CD14-positive monocyte (primary cell): ENCODE measurements at places on chromosomes 7 and 10.
A peak's percentile ranks its signal among the peaks of the same experiment; 100 is the strongest.

DNA sequence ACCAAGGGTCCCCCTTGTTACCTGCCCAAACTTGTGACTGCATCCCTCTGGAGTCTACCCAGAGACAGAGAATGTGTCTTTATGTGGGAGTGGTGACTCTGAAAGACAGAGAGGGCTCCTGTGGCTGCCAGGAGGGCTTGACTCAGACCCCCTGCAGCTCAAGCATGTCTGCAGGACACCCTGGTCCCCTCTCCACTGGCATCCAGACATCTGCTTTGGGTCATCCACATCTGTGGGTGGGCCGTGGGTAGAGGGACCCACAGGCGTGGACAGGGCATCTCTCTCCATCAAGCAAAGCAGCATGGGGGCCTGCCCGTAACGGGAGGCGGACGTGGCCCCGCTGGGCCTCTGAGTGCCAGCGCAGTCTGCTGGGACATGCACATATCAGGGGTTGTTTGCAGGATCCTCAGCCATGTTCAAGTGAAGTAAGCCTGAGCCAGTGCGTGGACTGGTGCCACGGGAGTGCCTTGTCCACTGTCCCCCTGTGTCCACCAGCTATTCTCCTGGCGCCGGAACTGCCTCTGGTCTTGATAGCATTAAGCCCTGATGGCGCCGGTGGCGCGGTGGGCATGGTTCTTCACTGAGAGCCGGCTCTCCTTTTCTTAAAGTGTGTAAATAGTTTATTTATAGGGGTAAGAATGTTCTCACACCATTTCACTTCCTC is 19.4 kb upstream of the SH2D4B start:
- H3K36me3 ChIP-seq, result peaks cover 81% of the 10 kb centered on the region
- peaks cover 16% of the 10 kb centered on the region for H3K4me1 ChIP-seq
- no peak overlapping the region for H3K4me3 ChIP-seq
- no peaks in the 10 kb centered on the region for H3K27me3 ChIP-seq

GRCh38 chr7:12303495-12303894 is 92.4 kb downstream of the TMEM106B start:
- no peaks in the 10 kb centered on the region for H3K27me3 ChIP-seq
- no peak overlapping the region for H3K27ac ChIP-seq
- H3K36me3 ChIP-seq, result no peaks in the 10 kb centered on the region
- H3K4me3 ChIP-seq, result no peak overlapping the region
- H3K4me1 ChIP-seq, result no peaks in the 10 kb centered on the region

GRCh38 chr10:112801004-112801403 is 149.0 kb upstream of the TCF7L2 start:
- H3K4me1 ChIP-seq, result no peaks in the 10 kb centered on the region
- H3K27me3 ChIP-seq, result no peaks in the 10 kb centered on the region
- H3K27ac ChIP-seq, result no peak overlapping the region

DNA sequence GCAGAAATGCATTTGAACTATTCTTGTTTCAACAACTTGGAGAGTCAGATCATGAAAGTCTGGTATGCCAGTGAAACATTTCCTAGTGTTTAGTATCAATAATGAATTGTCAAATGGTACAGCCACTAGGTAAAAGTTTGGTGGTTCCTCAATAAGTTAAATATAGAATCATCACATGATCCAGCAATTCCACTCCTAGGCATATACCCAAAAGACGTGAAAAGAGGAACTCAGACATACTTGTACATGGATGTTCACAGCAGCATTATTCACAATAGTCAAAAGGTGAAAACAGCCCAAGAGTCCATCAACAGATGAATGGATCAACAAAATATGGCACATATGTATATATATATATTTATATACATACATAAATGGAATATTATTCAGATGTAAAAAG is 67.0 kb upstream of the HPS1 start:
- H3K4me1 ChIP-seq, result no peaks in the 10 kb centered on the region
- no peaks in the 10 kb centered on the region for H3K27me3 ChIP-seq
- no peak overlapping the region for H3K27ac ChIP-seq
- H3K36me3 ChIP-seq, result no peaks in the 10 kb centered on the region

DNA sequence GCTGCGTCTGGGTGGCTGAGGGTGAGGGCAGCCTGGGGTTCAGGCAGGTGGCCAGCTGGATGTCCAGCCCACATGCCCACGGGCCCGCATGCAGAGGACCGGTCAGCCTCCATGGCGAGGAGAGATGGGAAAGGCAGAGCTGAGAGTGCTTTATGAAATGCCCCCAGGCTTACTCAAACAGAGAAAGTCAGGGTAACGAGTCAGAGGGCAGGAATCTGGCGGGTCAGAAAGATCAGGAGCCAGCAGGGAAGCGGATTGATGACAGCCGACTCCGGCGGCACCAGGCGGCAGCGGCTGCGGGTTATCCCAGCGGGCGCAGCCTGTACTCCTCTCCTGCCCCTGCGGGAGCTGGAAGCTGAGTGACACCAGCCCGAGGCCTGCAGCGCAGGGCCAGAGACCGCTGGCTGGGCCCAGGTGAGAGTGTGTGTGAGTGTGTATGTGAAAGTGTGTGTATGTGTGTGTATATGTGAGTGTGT is 13.4 kb downstream of the SLC13A4 start:
- H3K27ac ChIP-seq, result no peak overlapping the region
- H3K27me3 ChIP-seq, result no peaks in the 10 kb centered on the region
- no peaks in the 10 kb centered on the region for H3K4me1 ChIP-seq
- H3K36me3 ChIP-seq, result no peaks in the 10 kb centered on the region
- DNase-seq, result no peak

DNA sequence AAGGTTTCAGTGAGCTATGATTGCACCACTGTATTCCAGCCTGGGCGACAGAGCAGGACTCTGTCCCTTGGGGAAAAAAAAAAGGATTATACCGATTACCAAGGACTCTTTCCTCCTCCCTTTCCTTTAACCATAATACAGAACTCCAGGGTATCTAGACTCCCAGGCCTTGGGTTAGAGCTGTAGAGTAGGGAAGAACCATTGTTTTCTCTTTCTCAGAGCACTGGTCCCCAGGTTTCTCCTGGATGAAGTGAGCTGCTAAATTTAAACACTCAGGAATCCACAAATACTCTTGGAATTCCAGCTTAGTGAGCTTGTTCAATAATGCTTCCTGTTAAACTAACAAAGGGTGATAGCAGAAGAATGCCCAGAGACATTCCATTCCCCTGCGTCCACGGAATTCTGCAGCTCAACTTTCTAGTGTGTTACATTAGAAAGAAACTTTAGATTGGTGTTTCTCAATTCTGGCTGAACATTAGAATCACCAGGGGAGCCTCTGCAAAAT is 14.6 kb upstream of the RPEL1 start:
- no peak overlapping the region for H3K4me3 ChIP-seq
- no peaks in the 10 kb centered on the region for H3K27me3 ChIP-seq
- no peak for DNase-seq
- H3K4me1 ChIP-seq, result peaks cover 44% of the 10 kb centered on the region
- no peaks in the 10 kb centered on the region for H3K36me3 ChIP-seq
- H3K27ac ChIP-seq, result no peak overlapping the region

DNA sequence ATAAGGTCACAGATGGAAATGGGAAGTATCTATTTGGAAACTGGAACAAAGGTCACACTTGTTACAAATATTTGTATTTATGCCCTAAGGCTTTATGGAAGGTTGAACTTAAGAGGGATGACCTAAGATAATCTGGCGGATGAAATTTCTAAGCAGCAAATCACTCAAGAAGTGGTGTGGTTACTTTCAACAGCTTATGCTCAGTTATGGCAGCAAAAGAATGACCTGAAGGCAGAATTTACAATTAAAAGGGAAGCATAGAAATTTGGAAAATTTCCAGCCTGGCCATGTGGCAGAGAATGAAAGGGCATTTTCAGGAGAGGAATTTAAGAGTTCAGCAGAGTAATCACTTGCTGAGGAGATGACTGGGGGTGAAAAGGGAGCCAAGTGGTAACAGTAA is 95.8 kb upstream of the TNS3 start:
- H3K27ac ChIP-seq, result peak overlapping the region; percentile 75
- H3K27me3 ChIP-seq, result no peaks in the 10 kb centered on the region
- H3K4me1 ChIP-seq, result peaks cover 17% of the 10 kb centered on the region
- no peak overlapping the region for H3K4me3 ChIP-seq
- DNase-seq, result peak; percentile 38

- H3K27ac ChIP-seq, result no peak overlapping the region
- no peak for DNase-seq
- no peaks in the 10 kb centered on the region for H3K36me3 ChIP-seq
- no peaks in the 10 kb centered on the region for H3K27me3 ChIP-seq
- no peaks in the 10 kb centered on the region for H3K4me1 ChIP-seq
- H3K4me3 ChIP-seq, result no peak overlapping the region
Measured at GRCh38 chr7:108736221-108736891, 166.7 kb downstream of the DNAJB9 start.
